Anterior cingulate cortex (tissue), 58 donors: ENCODE measurements at places on chromosomes 2 and 18.
A peak's percentile ranks its signal among the peaks of the same experiment; 100 is the strongest.

DNA sequence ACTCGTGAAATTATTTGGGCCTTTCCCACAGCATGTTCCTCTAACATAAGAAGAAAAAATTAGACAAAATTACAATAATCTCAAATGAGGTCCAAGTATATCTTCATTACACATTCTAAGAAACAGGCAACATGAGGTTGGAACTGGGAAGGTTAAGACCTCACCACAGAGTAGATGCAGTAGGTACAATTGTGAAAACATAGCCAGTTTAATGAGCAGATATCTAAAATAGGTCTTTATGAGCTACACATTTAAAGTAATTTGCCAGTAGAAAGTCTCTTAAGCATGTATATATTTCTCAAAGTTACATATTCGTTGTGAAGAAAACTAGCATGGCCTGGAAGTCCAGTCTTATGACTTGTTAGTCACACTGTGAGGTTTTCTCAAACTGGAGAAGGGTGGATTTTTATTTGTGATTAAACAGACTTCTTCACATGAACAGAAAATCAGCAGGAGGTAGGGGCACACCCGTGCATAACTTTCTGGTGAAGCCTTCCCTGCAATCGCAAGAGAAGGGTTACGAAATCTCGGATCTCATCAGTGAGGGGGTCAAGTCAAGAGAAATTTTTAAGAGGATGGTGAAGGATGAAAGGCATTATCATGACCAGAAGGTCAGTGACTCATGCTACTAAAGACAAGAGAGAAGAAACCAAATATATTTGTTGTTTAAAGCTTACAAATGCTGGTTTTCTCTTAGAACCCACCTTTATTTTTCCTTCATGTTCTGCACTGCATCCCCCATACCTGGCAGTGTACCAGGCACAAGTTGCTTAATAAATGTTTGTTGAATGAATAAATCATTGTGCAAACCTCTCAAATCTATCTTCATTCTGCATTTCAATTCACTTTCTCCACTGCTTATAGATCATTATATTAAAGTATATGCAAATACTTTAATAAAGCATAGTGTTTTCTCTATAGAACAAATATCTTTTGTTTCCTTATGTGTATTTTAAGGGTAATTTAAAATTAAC is 5.1 kb upstream of the RAB27B start:
- DNase-seq, result no peak

- DNase-seq, result no peak
Observed at GRCh38 chr18:63141778-63142176, 177.8 kb downstream of the BCL2 start.

DNA sequence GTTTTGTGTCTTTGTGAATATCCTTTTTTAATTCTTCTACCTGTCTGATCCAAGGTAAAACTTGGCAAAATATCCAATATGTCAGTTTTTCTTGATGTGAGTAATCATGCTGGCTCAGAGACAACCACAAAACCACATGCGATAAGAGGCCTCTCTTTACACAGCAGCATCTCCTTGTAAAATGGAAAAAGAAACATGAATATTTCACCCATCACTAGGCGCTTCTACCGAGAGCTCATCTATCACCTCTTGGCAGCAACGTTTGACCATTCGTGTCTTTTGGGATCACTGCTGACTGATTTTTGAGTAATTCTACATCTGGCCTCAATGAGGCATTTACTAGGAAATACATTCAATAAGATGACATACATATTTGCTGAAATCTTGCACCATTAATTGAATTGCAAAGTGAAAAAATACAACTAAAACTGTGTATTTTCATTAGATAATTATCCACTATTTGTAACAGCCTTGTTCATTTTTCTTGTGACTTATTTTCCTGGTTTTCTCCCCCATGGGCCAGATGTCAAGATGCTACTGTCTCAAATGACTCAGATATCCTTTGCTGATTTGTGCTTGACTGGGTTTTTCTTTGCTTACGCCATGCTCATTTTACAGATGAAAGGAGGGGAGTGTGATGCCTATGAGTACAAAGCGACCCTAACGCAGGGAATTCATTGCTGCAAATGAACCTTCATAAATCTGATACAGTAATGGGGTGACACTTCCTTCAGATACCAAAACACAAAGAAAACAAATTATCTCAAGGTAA is 467.5 kb downstream of the FBXO15 start:
- DNase-seq, result no peak

DNA sequence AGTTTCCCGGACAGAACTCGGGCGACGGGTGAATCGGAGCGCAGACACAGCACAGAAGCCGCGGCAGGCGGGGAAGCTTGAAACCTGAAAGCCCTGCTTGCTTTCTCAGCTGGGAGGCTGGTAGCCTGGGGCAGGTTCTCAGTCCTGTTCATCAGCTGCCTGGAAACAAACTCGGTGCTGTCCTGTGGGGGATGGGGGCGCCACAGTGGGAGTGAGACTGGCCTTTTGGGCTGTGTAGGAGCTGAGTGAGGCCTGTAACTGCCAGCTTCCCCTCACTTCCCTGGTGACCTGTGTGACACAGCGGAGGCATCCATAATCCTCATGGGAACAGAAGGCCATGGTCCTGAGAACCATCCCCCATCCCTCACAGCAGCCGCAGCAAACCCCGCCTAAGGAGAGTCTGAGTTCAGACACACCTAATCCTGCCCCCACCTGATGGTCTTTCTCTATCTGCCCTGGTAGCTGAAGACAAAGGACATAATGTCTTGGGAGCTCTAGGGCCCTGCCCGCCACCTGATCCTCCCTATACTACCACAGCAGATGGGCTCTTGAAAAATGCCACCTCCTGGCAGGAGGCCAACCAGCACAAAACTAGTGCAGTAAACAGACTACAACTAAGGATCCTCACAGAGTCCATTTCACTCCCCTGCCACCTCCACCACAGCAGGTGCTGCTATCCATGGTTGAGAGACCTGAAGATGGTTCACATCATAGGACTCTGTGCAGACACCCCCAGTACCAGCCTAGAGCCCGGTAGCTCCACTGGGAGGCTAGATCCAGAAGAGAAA is 52.7 kb upstream of the LDLRAD4 start:
- DNase-seq, result no peak

- DNase-seq, result no peak
Observed at GRCh38 chr2:179201869-179202268, 62.8 kb downstream of the SESTD1 start.

DNA sequence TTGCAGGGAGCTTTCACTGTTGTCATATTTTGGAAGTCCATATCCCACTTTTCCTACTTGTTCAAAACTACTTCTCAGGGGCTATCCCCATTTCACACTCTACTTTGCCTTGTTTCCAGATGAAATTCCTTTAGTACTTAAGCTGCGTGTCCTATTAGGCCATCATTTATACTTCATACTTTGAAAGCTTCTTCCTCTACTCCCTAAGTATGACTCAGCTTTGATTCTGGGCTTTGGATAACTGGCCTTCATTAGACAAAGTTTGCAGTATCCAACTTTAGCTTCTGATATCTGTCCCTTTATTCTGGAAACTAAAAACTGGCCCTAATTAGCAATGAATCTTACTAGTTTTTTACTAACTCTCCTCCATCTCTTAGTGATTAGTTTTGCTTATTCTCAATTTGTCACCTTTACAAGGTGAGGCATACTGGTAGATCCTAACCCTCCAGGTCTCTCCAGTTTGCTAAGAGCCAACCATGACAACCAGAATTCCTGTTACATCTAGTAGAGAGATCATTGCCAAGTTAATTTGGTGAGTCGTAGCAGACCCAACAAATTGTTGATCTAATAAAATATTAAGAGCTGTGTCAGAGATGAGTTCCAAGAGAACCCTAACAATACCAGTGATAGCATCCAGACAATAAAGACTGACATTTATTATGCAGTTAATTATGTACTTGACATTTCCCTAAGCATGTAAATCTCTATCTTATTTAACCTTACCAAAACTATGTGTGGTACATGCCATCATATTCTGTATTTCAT is 31.2 kb upstream of the ITGAV start:
- no peak for DNase-seq

- DNase-seq, result no peak
Observed at GRCh38 chr2:33223856-33224255, 252.6 kb upstream of the RASGRP3 start.

- no peak for DNase-seq
Observed at GRCh38 chr2:62202019-62202722, 6.3 kb downstream of the B3GNT2 start.

DNA sequence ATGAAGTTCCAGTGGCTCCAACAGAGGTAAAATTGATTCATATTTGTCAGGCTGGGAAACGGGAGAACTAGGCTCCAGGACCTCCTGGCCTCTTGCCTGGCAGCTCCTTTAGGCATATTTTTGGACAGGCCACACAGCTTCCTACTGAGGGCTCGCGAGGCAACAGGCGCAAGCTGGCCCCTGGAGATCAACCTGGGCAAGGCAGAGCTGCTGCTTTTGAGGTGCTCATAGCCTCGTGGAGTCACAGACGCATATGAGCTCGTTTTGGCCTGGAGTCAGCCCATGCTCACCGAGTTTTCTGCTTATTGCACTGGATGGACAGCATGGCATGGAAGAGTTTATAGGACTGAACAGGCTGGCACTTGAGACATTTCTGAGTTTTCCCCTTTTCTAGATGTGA is 97.7 kb downstream of the CAPN13 start:
- DNase-seq, result no peak

- DNase-seq, result no peak
Observed at GRCh38 chr2:162317058-162317742, 1.3 kb downstream of the IFIH1 start.

DNA sequence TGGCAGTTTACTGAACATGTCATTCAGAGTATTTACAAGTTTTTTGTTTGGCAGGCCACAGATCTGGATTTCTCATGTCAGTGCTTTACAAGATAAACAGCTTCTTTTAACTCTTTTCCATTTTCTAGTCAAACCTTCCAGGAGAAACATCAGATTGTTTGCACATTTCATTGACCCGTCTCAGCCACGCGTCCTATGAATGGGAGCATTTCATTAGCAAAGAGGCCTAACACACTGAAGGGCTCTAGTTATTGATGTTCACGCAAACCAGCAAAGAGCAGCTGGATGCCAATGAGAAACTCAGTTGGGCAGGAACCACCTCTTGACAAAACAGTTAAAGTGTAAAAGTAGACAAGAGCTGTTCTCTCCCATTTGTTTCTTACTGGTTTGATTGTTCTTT is 29.2 kb upstream of the MFF start:
- no peak for DNase-seq

- DNase-seq, result no peak
Observed at GRCh38 chr18:79523206-79523735, 127.5 kb downstream of the NFATC1 start.

GRCh38 chr18:10365021-10365500 is 89.4 kb upstream of the APCDD1 start:
- DNase-seq, result no peak

DNA sequence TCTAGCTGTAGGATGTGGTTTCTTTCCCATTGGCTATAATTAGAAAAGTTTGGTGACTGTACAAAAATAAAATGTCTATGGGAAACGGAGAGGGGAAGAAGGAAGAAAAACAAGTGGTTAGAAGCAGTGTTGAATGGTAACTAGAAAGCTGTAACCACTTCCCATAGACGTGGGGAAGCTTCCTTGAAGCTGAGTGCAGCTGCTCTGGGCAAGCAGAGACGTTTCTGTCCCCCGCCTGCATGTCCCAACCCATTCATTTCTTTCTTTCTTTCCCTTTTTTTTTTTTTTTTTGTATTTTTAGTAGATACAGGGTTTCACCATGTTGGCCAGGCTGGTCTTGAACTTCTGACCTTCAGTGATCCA is 367.8 kb upstream of the HS6ST1 start:
- no peak for DNase-seq

- DNase-seq, result peak; percentile 48
Observed at GRCh38 chr2:59249441-59250306, 1008.5 kb upstream of the FANCL start.

DNA sequence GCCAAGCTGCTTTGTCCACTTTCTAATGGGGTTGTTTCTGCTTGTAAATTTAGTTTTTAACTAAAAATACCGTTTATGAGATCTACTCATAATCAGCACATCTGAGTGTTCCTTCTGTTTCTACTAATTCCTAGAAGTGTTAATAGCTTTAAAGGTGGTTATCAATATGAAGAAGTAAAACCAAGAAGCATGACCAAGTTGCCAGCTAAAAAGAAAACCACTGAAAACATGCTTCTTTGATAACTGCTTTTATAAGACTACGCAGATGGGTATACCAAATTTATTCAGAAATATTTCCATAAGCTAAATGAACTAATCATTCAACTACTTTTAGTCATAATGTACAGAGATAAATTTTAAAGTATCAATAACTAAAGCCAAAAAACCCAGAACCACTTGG is 101.8 kb downstream of the C2orf74 start:
- no peak for DNase-seq

GRCh38 chr2:1518331-1518803 is 105.1 kb downstream of the TPO start:
- DNase-seq, result no peak

GRCh38 chr18:3214855-3215637 is 4.7 kb downstream of the MYOM1 start:
- no peak for DNase-seq

GRCh38 chr2:228102949-228103348 is 78.5 kb downstream of the SPHKAP start:
- no peak for DNase-seq

- DNase-seq, result no peak
Observed at GRCh38 chr2:96501471-96501874, 3.7 kb downstream of the NEURL3 start.

DNA sequence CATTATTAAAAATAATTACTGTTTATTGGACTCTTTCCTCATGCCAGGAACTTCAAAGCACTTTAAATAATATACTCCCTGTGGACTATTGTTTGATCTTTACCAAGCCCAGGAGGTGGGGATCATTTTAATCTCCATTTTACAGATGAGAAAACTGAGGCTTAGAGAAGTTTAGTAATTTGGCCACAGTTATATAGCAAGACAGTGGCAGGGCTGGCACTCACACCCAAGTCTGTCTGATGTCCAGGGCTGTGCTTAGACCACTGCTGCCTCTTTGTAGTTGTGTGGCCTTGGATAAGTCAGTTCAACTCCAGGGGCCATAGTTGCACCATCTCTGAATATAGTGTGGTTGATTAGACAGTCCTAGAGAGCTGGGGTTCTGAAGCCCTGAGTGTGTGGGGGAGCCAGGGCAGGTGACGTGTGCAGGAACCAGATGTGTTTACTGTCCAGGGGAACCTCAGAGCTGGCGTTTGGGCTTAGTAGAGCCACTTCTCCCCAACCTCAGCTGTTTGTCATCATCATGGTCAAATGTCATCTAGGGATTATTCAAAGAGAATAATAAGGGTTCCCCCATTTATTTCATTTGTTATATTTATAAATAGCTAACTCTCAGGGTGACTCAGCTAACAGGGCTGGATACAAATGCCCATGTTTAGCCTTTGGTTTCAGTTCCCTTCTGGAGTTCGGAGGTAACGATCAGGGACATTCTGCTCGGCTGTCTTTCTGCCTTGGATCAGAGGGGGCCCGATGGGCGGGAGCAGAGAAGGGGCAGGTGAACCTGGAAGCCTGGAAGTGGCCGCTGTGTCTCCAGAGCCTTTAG is 68.0 kb downstream of the BOLA3 start:
- DNase-seq, result no peak
